Hypothalamus (tissue), 51 donors: ENCODE measurements at places on chromosomes 11 and 22.

GRCh38 chr11:125502198-125502597 is 6.1 kb upstream of the FEZ1 start:
- DNase-seq: no peak

DNA sequence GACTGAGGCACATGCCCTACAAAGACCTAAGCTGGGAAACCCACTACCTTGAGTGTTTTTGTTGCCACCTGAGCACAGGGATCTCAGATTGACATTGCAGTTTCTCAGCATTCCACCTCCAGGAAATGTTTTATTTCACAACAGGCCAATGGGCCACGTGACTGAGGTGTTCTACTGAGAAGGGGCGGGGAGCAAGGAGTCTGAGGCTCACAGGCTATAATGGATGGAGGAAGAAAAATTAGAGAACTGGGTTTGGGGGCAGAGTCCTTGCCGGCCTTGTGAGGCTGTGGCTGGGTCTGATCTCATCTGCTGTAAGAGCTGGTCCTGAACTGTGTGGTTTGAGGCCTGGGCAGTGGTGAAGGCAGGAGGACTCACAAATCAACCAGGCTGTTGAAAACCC is 40.7 kb downstream of the ZNF202 start:
- no peak for DNase-seq

- DNase-seq: no peak
These were observed 44.4 kb upstream of the ANO1 start for GRCh38 chr11:70033711-70034070.

GRCh38 chr11:115552151-115552772 is 48.0 kb upstream of the CADM1 start:
- no peak for DNase-seq

DNA sequence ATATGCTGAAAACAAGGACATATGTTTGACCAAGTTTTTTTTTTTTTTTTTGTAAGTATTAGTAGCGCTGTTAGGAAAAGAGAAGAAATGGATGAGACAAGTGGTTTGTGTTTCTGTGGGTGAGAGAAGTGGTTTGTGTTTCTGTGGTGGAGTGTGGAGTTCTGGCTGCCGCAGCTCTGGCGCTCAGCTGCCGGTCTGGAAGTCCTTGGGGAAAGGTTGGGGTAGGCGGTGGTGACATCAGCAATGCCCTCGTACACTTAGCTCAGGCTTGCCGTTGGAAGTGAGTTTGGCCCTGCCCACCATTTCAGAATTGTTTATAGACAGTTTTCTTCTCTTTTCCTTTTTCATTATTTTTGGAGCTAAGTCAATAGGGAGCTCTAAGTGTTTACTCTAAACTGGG is 116.6 kb downstream of the TBC1D22A start:
- DNase-seq: no peak

DNA sequence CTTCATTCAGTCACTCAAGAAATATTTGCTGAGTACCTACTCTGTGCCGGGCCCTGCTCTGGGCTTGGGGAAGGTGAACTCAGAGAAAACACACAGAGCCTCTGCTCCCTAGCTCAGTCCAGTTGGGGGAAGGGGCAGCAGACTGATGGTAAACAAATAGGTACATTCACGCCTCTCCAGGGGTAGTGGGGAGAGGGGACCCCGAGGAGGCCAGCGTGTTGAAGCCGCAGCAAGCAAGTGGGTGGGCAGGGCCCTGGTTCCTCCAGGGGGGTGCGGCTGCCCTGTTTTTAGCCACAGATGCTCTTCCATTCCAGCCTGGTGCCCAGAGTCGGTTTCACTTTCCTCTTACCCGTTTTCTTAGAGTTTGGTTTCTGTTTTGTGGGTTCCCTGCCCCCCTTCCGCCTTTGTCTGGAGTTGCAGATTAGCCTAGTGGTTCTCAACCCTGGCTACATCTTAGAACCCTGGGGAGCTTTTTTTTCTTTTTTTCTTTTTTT is 8.7 kb downstream of the DRAP1 start:
- no peak for DNase-seq

GRCh38 chr11:69193151-69193550 is 37.4 kb downstream of the SMIM38 start:
- DNase-seq: no peak

- DNase-seq: no peak
These were observed 74.6 kb upstream of the TEAD1 start for GRCh38 chr11:12599408-12600143.

GRCh38 chr11:16036218-16036617 is 320.1 kb downstream of the SOX6 start:
- DNase-seq: no peak

DNA sequence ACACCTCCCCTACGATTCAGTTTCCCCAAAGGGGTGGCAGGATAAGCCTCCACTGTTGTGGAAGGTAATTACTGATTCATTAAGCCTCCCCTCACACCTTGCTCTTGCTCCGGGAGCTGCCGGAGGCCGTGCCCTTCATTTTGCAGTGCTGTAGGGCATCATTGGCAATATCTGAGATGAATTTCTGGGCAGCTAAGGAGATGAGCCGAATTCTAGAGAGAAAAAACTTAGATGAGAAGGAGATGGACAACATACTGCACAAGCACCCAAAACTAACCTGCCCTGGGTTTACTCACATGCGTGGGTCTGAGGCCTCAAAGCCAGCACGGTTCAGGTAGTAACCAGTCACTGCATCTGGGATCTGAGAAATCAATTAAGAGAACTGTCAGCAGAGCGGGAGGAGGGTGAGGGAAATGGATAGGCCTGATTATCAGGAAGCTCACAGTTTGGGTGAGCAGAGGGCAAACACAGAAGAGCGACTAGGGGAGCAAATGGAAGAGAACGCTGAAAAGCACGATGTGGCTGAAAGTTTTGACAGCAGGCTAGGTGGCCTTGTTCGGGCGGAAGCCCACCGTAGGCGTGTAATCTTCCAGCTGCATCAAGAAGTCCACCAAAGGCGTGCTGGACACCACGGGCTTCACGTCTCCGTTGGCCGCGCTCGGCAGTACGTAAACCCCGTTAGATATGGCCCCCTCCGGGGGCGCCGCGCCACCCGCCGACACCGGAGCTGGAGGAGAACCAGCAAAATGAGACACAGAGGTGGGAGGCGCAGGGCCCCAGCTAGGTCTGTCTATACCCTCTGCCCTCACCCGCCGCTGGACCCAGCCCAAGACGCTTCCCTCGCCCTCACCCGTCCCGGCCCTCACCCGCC is 689 bp downstream of the TAF10 start:
- no peak for DNase-seq

- DNase-seq: peak; percentile 86
These were observed at the start of gene YPEL4 for GRCh38 chr11:57649826-57650738. Gene YPEL4, minus strand, starts transcription at chr11:57649912. Its CDS starts 2,805 bp downstream, at chr11:57647107.

DNA sequence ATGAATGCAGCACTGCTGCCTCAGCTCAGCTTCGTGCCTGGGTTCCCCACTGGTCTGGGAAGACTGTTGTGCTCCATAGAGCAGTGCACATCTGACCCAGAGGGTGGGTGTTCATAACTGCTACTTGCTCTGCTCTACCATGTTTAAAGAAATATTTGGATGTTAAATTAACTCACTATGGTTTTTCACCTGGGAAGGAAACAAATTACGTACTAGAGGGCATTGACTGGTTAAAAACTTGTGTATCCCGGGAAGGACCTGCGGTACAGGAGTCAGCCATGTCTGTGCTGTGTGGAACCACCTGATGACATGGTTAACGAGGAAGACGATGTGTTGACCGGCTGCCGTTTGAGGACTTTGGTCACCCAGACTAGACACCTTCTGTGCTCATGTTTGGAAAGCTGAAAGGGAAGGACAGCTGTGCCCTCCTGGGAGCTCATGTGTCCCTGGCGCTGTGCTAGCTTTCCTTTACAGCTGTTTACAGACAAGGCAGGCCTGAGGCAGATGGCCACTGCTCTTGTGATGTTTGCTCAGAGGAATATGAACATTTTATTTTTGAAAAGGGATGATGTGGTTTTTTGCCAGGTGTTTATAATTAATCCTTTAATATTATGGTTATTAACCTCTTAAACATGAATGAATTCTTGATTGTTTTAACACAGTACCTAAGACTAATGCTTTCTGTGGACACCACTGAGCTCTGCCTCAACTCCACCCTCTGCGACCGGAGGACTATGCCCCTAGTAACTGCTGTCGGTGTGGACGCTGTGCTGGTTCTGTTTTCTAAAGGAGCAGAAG is 14.3 kb upstream of the AIFM3 start:
- no peak for DNase-seq

DNA sequence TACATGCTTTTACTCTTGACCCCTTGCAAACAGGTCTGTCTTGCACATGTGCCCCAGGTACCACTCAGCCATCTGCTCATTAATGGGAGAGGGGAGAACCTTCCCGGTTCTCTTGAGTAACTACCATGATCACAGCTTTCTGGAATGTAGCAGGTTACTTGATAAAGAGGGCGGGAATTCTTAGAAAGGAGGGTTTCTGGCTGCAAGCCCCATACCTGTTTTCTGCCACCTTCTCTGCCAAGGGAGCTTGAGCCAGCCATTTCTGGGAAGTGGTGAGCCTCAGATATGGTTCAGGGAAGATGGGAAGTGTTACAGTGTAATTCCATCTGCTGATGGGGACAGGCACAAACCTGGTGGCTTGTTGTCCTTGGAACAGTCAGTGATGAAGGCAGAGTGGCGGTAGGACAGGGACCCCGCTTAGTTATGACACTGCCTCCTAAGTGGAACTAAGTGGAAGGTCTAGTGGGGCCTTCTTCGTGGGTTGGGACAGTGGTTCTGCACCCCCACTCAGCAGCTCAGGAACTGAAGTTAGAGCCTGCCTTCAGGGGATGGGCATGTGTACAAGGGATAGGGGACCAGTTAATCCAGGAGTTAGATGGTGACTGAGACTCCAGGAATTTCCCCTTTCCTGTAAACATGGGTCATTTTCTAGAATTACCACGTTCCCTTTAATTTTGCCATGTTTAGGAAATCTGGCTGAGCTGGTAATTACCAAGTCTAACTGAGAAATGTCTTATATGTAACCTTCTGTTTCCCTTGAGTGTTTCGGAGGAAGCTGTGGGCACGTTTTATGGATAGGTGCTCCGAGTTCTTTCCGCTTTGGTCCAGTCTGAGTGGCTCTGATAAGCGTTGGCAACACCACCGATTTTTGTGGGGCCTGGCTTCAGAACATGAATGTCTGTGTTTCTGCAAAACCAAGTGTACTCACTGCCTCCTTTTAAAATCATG is 35.3 kb downstream of the BCR start:
- no peak for DNase-seq

GRCh38 chr11:124902616-124903015 is 5.0 kb upstream of the ROBO4 start:
- no peak for DNase-seq

DNA sequence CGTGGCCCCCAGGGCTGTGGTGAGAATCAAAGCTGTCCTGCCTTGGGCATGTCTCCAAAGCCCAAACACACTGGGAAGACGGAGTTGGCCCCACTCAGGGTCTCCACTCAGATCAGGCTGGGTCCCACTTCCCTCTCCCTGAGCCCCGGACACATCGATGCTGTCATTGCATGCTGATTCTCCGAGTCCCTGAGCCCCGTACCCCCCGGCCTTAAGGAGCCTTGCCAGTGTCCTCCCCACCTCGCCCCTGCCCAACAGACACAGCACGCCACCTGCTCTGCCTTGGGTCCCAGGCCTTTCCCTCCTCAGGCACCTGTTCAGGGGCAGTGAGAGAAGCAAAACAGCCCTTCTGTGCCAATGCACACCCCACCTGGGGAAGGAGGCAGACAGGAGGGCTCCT is 14.6 kb downstream of the EIF1AD start:
- DNase-seq: no peak

GRCh38 chr11:128153697-128154048 is 433.7 kb downstream of the ETS1 start:
- DNase-seq: no peak

- no peak for DNase-seq
These were observed 212.4 kb upstream of the SYN3 start for GRCh38 chr22:33270596-33270995.

DNA sequence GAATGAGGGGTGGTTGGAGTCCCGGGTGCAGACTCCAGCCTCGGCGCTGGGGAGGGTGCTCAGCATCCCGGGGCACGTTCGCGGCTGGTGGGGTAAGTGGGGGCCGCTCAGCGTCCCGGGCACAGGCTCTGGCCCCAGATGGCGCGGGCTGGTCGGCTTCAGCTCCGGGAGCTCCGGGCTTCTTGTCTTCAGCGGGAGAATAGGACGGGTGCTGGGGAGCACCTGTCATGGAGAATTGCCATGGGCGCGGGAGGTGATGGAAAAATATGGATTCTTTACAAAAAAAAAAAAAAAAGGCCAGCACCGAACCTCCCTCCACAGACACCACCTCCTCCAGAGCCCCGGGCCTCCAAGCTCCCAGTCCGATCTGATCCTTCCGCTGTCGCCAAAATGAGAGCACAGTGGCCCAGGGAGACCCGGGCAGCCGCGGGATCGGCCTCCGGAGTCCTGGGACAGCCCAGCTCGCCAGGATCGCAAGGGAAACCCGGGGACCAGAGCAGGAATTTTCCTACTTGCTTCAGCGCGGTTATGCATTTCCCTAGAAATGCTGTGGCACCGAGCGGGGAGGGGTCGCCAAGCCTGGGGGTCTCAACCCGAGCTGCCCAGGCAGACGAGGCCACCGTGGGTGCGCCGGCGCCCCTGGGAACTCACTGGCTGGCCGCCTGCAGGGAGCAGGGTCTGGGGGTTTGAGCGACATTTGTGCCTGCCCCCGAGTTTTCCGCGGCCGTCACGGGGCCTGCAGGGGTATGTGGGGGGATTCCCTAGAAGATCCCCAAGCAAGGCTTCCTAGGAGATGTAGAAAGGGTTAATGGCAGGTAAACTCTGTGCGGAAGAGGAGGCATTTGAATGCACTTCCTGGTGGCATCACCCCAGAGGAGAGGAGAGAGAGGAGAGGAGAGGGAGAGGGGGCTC is 1336.9 kb downstream of the BRD1 start:
- no peak for DNase-seq

GRCh38 chr11:16440136-16440535 is 83.8 kb upstream of the SOX6 start:
- DNase-seq: no peak

- no peak for DNase-seq
These were observed 13.3 kb downstream of the PARVA start for GRCh38 chr11:12390687-12391110.

DNA sequence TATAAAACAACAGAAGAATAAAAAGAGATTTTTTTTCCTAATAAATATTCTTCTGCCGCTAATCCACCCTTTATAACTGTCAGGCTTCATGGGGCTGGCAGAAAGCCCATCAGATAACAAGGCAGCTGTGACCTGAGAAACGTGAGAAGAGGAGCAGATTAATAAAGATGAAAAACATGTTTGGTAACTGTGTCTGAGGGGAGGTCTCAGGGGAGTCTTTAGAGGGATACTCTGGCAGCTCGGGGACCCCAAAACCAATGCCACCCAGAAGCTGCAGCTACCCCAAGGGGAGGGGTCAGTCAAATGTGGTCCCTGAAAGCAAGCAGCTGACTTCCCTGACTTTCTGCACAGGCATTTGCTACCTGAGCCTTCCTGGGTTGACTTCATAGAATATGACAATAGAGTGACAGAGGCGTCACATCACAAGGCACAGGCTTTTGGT is 48.4 kb upstream of the POU2AF1 start:
- DNase-seq: no peak

DNA sequence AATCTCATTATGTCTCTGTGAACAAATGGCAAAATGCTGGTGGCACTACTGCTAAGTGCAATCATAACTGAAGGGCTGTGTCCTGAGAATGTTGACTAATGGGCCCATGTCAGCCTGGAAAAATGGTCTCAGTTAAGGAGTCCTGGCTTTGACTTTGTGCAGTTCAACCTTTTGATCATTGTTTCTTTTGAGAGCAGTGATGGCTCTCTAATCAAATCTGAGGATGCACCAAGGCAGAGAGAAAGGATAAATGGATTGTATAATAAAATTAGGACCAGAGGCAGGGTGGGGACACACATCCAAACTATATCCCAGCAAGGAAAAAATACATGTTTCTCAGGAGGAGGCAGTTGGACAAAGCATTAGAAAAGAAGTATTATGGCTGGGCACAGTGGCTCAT is 59.6 kb upstream of the SYN3 start:
- DNase-seq: no peak
